Left lobe of liver (tissue), 2 donors: ENCODE measurements at places on chromosomes 5 and 9. TPM values are rescaled to one million over a fixed set of nuclear protein-coding genes. Genes with fewer than 3 reads are reported as not detected.

ZNF883 gene
- total RNA-seq, result 0.08 TPM

GRCh38 chr9:89541798-89542197 is 43.9 kb upstream of the SEMA4D start:
- no peak for DNase-seq

FYB1 gene
- 4.4 TPM for total RNA-seq

DNA sequence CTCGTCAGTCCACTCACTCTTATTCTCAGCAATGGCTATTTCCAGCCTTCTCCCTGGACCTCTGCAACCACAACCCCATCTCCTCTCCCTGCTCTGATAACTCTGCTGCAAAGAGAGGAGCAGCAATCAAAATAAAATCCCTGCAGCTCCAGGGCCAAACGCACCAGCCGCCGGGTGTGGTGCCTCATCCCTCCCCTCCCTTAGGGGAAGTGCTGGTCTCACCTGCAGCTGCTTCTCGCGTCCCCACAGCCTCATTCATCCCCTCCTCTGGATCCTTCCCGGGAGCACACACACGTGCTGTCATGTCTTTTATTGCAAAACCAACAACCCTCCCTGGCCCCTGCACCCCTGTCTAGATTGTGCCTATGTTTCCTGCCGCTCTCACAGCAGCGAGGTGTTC is 77.8 kb downstream of the TENT4A start:
- DNase-seq, result no peak

SAXO1 gene
- not detected for total RNA-seq

DNA sequence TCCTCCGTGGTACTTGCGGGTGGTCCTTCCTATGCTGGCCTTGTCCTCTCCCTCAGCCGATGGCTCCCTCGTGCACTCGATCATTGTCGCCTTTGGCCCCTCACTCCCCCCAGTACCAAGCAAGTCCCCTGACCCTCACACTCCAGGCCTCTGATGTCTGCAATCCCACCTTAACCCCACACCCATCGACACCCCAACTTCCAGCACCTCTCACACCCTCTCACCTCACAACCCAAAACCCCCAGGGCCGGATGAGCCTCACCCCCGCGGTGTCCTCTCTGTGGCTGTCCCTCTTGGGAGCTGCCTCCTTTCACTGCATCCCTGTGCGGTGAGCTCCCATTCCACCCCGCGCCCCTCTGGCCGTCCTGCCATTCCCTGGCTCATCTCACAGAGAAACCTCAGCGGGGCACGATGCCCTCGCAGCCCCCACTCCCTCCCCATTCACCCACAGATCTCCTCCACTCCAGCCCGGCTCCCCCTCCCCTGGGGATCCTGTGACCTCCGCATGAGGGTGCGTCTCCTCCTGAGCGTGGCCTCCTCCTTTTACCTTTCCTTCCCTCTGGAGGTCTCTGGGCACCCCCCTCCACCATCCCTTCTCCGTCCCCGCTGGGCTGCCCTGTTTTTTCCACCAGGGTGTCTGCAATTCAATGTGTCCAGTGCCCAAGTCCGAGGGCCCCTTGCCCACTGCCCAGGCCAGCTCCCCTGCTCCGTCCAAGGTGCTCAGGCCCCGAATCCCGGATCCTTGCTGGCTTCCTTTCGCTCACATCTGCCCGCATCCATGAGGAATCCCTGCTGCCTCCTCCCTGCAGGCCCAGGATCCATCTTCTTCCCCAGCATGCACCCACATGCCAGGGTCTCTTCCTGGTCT is 15.8 kb upstream of the RNU6ATAC start:
- DNase-seq, result peak; percentile 47

SOHLH1 gene
- not detected for total RNA-seq

GRCh38 chr5:73751254-73751914 is 125.4 kb downstream of the ARHGEF28 start:
- DNase-seq, result no peak

- no peak for DNase-seq
These were observed 77.8 kb downstream of the GCNT4 start for GRCh38 chr5:74974451-74975091.

GRCh38 chr9:86034863-86035734 is 64.3 kb downstream of the GOLM1 start:
- DNase-seq, result no peak

DNA sequence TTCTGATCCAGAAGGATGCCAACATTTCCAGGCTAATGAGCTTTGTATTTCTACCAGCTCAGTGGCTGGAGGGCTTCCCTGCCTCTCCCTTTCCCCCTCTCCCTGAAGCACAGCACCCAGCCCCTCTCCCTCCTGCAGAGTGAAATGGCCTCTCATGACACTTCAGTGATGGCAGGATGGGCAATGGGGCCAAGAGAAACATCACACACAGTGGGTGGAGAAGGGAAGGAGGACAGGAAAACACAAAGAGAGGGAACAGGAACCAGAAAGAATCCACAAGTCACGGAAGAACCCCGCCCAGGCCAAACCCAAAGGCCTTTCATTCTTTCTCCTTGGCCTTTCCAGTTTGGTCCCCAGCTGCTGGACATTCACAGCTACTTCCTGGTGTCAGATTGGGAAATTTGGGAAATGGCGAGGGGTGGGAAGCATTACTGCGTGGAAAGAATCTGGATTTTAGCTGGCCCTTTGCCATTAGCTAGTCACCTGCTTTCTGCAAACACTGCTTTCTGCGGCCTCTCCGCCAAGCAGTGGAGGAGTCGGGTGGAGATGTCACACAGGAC is 82.6 kb downstream of the GLDC start:
- no peak for DNase-seq

DNA sequence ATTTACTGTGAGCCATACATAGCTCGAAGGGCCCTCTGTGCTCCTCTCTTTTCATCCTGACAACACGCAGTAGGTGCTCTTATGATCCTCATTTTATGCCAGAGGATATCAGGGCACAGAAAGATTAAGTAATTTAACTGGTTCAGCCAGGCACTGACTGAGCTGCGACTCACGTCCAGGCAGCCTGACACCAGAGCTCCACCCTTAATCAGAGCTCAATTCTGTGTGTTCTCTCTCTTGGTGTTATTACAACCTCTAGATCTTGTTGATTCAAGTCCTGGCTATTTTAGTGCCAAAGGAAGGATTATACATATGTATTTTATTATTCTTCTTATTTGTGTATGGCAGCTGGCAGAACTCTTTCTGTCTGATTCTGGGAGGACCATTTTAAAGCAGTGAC is 59.7 kb downstream of the OSMR start:
- no peak for DNase-seq

DNA sequence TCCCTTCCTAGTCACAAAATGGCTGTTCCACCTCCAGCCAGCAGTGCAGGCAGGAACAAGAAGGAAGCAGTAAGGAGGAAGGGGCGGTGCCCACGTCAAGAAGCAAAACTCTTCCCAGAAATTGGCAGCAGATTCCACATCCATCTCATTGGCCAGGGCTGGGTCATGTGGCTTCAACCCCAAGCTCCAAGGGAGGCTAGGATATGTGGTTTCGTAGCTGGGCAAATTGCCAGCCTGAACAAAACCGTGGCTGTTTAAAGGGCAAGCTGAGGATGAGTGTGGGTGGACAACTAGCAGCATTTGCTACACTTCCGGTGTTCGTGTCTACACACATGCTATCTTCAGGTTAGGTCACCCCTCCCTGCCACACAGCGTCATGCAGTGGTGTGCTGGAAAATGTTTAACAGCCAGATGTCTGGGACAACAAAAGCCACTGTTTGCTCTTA is 92.1 kb upstream of the MAP1B start:
- peak; percentile 46 for DNase-seq

FOXD4L6 gene
- total RNA-seq, result not detected

DNA sequence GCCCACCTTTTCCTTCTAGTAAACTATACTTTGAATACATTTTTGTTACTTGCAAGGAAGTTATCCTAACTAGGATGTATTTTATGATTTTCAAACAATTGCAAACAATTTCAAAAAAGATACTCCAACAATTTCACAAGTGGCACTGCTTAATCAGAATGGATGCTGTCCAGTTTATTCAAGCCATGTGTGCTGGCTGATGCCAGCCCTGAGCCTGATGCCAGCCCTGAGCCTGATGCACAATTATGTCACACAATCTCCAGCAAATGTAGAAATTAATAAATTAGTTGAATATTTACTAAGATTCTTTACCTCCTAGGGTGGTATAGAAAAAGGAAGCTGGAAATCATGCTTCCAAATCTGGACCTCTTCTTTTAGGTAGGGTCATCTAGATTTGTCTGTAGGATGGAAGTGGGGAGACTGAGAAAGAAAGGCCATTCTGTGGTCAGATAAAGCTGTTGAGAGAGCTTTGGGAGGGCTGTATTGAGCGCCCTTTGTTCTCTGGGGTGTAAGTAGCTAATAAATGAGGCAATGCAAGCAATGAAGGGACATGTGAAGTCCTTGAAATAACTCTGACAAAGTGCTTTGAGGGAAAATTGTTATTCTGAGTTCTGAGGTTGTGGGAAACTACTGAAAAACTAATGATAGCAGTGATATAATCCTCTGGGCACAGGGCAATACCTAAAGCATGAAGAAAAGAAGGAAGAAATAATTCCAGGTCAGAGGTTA is 5.8 kb upstream of the C6 start:
- no peak for DNase-seq

DNA sequence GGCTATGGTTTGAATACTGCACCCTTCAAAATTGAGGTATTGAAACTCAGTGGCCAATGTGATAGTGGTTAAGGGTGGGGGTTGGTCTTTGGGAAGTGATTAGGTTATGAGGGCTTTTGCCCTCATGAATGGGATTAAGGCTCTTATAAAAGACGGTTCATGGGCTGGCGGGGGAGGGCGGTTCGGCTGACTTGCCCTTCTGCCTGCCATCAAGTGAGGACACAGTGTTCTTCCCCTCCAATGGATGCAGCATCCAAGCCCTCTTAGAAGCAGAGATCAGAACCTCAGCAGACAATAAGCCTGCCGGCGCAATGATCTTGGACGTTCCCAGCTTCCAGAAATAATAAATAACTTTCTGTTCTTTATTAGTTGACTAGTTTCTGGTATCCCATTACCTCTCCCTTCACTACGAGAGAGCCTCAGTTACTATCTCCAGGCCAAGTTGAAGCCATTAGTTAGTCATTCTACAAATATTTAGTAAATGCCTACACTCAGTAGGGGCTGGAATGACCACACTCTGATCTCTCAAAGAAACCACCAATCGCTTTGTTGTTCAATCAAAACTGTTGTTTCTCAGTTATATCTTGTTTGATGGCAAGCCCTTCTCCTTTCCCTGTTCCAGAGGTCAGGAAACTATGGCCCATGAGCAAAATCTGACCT is 219.3 kb downstream of the TSSK1B start:
- DNase-seq, result no peak

- no peak for DNase-seq
These were observed 265.8 kb upstream of the TRPC7 start for GRCh38 chr5:136631186-136631585.

- DNase-seq, result no peak
These were observed 29.1 kb downstream of the GOLGA1 start for GRCh38 chr9:124911766-124912165.
